ENCODE measurements at places on chromosomes 3 and 15.

- DNase-seq = no peak
Measured at GRCh38 chr3:104909721-104910120, 457.0 kb upstream of the ALCAM start.

DNA sequence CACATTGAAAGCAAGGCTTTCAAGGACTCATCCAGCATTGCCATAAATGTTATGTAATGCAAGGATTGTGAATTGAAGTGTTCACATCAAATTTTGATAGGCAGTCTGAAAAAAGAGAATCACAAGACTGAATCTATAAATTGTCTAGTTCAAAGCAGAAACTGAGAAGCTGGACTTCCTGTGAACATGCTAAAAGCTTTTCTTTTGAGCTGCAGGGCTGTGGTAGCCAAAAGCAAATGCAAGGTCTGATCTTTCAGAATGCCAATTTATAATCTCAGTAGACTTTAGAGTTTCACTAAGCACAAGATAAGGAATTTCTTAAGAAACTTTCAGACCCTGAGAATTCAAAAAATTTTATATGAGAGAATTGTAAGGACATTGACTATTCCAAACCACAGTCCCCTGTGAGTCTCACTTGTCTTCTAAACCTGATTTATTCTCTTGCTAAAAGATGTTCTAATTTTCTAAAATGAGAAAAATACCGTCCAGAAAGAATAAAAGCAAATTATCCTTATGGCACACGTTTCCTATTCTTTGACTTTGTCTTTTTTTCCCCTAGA lies 1700.3 kb downstream of the OTOL1 start:
- DNase-seq = no peak

DNA sequence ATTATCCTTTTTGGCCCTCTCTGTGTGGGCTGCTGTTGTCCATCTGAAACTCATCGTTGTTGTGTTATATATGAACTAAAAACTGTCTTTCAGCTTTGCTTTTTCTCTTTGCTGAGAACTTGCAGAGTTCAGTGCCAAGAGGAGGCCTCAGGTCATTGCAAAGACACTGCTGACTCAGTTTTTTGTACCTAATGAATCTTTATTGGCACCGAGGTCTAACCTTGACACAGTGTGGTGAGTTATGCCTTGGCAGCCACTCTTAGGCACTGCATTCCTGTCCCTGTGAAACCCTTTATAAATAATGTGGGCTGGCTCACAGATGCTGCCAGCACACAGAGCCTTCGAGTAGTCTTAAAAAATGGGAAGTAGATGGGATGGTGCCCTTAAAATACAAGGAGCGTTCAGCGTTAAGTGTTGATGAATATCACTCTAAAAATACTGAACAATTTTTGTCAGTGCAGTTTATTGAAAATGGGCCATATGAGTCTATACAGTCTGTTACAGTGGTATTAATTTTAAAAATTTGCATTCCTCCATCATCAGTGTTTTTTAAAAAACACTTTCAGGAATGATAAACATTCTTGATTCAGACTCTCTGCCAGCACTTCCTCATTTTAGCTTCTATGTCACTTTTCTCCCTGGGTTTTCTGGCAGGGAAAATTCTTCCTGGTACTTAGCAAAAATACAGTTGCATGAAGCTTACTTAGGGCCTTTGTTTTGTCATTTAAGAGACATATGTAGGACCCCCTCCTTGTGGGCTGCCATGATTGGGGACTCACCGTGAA lies 234.1 kb downstream of the CACNA2D3 start:
- no peak for DNase-seq

GRCh38 chr3:193857996-193858395 lies 265.0 kb downstream of the OPA1 start:
- no peak for DNase-seq

DNA sequence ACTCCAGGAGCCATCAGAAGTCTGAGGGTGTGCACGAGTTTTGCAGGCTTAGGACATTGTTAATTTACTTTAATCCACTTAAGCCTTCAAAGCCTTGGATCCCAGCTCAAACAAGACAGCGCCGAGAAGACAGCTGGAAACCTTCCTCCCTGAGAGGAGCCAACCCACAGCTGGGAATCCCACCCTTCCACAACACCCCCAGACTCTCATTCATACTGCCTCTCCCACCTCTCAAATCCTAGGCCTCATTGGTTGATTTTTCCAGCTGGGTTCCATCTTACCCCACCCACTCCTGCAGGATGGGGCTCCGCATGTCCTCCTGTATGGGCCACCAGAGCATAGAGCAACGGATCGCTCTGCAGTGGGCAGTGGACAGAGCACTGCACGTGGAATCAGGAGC lies 80.4 kb downstream of the SEMA5B start:
- DNase-seq = no peak

- no peak for DNase-seq
Measured at GRCh38 chr15:29131840-29132420, 137.7 kb downstream of the NSMCE3 start.

GRCh38 chr15:76310475-76311099 lies 682 bp downstream of the ETFA start:
- DNase-seq = no peak

Measured in sciatic nerve (tissue), 2 donors.